ENCODE measurements at places on chromosomes 16 and 17.

DNA sequence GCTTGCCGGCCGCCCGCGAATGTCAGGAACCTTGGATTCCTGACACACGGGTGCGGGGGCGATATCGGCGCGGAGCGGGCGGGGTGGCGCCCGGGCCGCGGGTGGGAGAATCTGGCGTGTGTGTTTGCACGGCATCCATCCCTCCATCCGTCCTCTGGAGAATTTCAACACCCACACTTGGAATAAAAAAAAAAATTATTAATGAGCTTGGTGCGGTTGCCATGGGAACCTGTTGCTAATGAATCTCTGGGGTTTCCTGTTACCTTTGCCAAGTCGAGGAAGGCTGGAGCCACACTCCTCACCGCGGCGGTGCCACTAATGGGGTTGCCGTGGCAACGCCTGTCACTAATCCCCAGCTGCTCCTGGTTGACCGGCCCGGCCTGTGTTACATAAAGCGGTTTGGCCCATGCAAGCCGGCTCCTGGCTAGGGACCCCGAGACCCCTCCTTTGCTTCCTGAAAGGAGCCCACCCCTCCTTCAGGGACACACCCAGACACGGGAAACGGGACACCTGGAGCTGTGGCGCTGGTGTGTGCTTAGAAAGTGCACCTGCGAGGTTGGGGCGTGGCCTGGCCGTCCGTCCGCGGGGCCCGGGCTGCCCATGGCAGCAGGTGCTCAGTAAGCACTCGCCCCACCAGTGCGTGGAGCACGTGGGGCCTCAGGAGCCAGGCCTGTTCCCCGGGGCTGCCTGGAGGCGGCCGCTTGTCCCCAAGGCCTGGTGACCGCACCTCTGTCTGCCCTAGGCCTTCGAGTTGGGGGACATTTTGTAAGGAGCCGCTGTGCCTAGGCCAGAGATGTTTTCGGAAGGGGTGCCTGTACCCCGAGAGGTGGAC is 14.6 kb downstream of the CACNA1H start:
- DNase-seq: no peak

GRCh38 chr17:58944166-58944565 is 162.5 kb downstream of the TRIM37 start:
- DNase-seq: no peak

- no peak for DNase-seq
Measured at GRCh38 chr17:38536661-38537060, 69.1 kb downstream of the SRCIN1 start.

DNA sequence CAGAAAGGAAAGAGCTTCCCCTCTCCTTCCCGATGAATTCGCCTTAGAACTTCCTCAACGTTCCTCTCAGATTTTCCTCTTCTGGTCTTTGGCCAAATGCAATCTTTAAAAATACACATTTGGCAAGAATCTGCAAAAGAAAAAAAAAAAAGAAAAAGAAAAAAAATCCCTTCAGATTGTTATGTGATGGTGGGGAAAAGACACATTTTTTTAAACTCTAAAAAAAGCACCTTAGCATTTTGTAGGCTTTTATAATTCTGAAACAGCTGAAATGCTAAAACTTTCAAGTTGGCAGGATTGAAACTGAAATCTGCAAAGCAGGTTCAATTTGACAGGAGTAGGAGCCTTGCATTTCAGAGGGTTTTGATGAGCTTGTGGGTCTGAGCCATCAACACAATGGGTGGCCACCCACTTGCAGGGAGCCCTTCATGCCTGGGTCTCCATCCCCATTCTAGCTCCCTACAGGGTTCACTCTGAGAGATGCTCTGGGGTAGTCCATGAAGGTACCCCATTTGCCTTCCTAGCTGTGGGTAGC is 33.1 kb downstream of the CACNG3 start:
- no peak for DNase-seq

- DNase-seq: no peak
Measured at GRCh38 chr17:38705803-38706504, 881 bp downstream of the MLLT6 start.

DNA sequence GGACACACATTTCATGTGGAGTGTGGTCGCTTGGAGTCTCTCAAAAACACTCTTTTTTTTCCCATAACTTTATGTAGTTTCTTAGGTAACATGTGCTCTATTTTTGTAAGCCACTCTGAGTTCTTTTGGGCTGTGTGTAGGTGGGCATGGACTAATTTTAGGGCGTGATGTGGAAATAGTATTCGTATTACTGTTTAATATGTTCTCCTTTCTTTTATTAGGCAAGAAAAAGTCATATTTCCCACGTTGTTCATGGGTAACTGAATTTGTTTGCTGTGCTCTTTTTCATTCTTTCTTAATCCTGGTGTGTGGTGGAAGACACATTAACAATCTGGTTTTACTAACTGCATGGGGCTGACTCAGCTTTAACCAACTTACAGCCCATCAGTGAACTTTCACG is 27.4 kb downstream of the NDEL1 start:
- no peak for DNase-seq

GRCh38 chr17:58516644-58517377 is 2.4 kb upstream of the MTMR4 start:
- DNase-seq: no peak

- no peak for DNase-seq
Measured at GRCh38 chr16:73220836-73221235, 172.9 kb upstream of the ZFHX3 start.

DNA sequence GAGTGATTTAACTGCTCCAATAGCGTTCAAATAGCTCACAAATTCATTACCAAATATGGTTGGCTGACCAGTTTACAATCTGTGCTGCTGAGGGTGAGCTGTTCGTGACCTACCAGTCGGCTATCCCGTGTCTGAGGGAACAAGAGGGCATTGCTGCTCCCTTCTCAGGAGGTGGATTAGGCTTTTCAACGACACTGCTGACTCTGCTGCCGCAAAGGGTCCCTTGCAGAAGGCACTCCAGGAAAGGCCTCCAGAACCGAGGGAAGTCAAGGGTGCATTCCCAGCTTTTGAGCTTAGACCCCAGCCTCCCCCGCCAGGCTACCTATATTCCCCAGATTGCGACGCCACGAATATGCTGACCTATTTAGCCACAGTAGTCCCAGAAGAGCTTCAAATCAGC is 32.3 kb downstream of the GJC1 start:
- DNase-seq: no peak

DNA sequence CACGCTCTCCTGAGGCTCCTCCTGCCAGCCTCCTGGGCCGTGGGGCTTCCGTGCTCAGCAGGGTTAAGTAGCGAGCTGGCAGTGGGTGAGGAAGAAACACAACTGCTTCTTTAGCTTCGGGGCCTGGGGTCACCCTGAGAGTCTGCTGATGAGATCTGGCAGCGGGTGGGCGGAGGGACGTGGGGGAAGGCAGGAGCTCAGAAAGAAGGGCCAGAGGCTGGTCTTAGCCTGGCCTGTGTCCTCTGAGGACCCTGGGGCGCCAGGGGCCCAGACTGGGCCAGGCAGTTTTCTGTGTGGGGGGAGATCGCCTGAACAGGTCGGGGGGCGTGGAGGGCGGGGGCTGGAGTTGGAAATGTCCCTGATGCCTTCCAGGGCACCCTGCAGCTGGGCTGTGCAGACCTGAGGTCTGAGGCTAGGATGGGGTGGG is 97.8 kb upstream of the GSE1 start:
- no peak for DNase-seq

DNA sequence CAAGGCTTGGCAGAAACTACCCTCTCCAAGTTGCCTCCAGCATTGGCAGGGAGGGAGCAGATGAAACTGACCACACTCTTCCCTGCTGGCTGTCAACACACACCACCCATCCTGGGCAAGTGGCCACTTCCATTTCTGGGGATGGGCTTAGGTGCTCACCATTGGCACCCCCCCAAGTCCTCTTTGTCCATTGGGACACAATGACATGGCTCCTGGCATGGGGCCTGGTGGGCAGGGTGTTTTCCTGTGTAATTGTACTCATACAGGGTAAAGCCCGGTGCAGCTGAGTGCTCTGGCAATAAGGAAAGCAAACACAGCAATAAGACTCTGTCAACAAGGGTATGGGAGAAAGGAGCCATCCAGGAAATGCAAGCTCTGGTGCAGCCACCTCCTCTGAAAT is 22.6 kb downstream of the SCNN1B start:
- DNase-seq: no peak

Data from stimulated activated CD8-positive, alpha-beta memory T cell treated with anti-CD3 and anti-CD28 coated beads, Interleukin-7, amount 100 ng/mL, for 1 hour (primary cell).